ENCODE measurements at places on chromosomes 7 and 10.

GRCh38 chr7:69654381-69654780 lies 56.1 kb downstream of the AUTS2 start:
- no peak for DNase-seq

DNA sequence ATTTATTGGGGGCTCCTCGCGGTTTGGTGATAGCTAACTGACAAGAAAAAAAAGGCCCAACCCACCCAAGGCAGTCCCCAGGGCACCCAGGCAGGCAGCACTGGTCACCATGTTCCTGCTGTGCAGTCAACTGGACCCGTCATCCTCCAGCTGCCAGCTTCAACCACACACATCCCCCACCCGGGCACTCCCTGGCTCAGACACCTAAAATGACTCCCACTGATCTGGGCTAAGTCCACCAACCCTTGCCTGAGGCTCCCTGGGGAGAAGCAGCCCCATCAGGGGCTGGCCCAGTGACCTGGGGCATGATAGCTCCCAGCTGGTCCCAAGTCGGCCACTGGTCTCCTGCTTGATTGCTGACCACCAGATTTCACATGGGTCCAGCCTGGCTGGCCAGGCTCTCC lies 161.8 kb downstream of the NRF1 start:
- DNase-seq, result peak; percentile 37

- DNase-seq, result no peak
Measured at GRCh38 chr7:98162758-98163157, 48.5 kb upstream of the BHLHA15 start.

- no peak for DNase-seq
Measured at GRCh38 chr10:86795353-86795752, 38.9 kb downstream of the BMPR1A start.

DNA sequence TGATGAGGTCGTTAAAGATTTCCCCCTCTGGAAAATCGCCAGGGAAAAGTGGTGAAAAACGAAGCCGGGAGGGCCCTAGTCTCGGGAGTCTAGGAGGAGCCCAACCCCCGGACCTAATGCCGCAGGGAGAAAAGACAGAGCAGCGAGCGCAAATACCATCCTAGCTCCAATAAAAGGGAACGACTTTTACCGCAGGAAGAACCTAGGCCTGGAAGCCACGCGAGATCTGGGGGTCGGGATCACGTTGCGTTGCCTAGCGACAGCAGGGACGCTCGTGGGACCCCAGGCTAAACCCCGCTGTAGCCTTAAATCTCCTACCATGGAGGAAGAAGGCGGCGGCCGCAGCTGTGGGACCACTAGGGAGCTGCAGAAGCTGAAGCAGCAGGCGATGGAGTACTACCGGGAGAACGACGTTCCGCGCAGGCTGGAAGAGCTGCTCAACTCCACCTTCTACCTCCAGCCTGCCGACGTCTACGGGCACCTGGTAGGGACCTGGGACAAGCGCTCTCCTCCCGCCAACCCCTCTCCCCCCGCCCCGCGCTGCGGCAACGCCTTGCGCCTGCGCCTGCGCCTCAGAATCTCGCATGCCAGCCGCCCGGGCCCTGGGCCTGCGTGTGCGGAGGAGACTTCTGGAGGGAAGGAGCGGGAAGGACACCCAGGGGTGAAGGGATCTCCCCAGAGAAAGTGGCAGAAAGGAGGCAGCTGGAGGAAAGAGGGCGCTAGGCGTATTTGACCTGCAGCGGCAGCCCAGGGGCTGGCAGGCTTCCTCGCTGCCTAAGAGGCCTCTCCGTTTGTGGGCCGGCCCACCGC lies at the start of gene ENO4:
TSS of gene ENO4 (plus strand) at position 252 of the 810 bp plus-strand sequence. CDS start at position 320, 68 bp downstream.
- no peak for DNase-seq

GRCh38 chr7:21965291-21965690 lies 19.6 kb upstream of the CDCA7L start:
- DNase-seq, result no peak

DNA sequence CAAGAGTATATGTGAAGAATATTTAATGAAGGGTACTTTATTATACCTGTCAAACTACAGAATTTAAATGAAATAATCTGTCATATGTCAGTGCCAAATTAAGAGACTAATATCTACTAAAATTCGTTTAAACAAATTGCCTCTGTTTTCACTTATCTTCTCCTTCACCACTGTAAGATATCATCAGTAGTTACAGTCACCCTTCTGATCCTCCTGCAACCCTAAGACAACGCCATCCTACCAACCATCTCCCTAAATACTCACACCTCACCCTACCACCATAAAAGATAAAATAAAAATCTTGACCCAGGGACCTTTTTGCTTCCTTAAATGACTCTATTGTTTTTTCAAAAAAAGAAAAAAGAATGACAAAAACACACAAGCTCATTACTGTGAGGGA lies 20.8 kb downstream of the EZH2 start:
- no peak for DNase-seq

DNA sequence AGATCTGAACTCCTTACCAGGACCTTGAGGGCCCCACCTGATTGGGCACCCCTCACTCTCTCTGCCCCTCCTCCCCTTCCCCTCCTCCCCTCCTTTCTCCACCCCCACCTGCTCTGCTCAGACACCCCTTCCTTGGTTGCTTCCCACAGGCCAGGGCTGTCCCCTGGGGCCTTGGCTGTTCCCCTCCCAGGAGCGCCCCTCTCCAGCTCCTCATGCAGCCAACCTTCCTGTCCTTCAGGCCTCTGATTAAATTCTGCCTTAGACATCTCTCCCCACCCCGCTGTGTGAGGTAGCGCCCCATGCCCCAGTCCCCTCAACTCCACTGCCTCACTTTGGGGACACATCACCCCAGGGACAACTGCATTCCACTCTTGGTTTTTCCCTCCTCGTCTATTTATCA lies 32.4 kb downstream of the HTRA1 start:
- no peak for DNase-seq

DNA sequence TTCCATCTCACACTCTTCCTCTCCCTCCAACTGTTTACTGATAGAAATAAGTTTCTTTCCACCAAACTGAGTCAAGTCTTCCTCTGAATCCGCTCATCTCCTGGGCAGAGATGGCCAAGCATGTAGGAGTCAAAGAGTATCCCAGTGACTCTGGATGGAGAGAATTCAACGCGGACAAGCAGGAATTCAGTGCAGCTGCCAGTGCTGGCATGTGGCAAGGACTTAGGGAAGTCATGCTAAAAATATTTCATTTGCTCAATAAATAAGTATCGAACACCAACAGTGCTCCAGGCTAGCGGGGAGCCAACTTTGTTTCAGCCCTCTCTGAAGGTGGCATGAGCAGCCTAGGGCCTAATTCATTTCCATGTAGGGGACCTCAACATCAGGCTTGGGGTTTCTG lies 351.6 kb upstream of the ZMIZ1 start:
- no peak for DNase-seq

DNA sequence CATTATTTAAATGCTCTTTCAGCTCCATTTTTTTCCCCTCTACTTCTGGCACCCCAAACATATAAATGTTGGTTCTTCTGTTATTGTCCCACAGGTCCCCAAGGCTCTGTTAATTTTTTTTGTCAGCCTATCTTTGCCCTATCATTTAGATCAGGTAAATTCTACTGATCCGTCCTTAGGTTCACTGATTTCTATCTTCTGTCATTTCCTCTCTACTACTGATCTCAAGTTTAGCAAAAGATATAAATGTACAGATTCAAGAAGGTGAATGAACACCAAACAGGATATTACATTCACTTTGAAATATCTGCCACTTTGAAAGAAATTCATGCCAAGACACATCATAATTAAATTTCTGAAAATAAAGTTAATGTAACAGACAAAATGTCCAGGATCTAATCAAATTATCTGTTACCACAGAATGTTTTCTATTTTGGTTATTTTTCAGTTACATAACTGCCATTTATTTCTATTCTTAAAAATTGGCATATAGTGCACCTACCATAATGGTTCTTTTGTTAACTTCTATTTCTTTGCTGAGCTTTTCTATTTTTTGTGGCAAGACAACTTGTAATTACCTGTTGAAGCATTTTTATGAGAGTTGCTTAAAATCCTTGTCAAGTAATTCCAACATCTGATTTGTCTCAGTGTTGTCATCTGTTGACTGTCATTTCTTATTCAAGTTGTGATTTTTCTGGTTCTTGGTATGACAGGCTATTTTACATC lies 12.1 kb upstream of the CUBN start:
- no peak for DNase-seq

DNA sequence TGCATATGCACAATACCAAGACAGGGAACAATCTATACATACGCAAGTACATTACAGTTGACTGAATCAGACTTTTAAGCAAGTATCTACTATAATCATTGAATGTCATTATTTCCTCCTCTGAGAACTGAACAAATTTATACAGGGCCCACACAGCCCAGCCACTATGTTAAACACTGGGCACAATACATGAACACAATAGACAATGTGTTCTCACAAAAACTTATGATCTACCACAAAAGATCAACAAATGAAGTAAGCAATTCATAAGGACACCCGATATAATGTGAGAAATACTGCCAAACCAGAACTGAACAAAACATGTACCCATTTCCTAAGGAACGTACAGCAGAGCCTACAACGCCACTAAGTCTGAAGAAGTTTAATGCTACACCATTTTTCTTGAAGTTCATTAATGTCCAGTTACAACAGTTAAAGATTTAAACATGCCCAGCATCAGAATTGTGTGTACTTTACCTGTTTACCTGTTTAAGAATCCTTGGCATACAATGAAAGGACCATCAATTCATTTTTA lies 31.5 kb downstream of the SHTN1 start:
- no peak for DNase-seq

DNA sequence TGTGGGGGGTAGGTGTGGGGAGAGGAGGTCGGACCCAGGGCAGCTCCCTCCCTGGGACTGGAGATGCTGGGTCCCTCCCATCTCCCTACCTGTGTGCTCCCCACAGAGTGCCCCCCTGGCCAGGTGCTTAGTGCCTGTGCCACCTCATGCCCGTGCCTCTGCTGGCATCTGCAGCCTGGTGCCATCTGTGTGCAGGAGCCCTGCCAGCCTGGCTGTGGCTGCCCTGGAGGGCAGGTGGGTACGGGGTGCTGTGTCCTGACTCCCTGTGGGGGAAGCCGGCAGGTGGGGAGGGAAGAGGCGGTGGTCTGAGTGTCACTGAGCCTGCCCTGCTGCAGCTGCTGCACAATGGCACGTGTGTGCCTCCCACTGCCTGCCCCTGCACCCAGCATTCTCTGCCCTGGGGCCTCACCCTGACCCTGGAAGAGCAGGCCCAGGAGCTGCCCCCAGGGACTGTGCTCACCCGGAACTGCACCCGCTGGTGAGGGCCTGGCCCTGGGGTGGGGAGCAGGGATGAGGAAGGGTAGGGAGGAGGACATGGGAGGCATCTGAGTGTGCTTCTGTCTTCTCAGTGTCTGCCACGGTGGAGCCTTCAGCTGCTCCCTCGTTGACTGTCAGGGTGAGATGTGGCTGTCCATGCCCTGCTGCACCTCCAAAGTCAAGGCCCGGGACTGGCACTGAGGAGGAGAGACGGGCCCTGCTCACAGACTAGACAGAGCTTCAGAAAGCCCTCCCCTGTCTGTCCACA lies 11.7 kb upstream of the ZNF862 start:
- no peak for DNase-seq

- no peak for DNase-seq
Measured at GRCh38 chr7:22013711-22014110, 68.0 kb upstream of the CDCA7L start.

GRCh38 chr10:49081547-49082275 lies 33.6 kb downstream of the VSTM4 start:
- DNase-seq, result no peak

DNA sequence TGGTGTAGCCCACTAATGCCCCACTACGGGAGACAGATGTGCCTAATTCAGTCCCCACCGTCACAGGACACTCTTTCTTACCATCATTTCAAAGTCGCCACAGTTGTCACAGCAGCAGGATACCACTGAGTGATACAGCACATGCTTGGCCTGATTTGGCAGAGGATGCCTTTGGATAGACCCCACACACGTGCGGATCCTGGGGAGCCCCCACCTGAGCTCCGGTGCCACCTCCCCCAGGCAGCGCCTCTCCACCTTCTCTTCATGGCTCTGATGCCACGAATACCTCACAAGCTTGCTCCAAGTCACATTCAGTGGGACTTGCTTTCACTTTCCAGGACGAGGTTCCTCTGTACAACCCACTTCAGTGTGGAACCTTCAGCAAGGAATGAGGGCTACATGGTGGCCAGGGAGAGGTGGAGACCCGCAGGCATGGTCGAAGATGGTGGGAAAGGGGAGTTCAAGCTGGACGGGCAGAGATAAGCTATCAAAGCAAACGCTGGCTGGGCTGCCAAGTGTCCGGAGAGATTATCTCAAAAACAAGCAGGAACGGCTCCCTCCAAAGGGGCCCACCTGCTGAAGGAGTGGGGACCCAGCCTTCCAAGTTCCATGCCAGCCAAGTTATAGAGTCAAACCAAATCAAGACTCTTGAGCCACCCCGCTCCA lies 107.4 kb downstream of the ZRANB1 start:
- no peak for DNase-seq

GRCh38 chr7:12062062-12062461 lies 149.0 kb upstream of the TMEM106B start:
- no peak for DNase-seq

DNA sequence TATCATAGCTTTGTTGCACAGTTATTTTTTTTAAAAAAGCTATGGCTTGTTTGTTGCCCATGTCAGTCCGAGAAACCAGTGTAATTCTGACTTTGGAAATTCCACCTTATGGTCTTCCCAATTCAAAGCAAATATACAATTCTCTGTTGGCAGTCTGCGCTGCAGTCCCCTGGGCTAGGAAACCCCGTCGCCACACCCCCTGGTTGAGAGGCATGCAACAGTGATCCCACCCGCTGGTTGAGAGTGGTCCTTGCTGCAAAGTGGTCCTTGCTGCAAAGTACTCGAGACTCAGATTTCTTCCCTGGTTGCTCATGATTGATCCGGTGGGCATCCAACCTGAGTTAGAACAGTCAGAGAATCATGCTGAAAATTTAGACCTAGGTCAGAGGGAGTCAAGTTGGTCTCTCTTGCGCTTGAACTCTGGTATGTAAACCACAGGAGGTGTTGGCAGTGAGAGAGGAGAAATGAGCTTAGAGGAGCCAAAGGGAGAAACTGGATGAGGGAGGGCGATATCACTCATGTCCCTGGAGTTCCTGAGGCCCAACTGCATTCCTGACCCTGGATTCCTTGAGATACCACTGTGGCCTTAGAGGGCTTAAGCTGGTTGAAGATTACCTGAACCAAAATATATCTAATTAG lies 45.0 kb upstream of the STK17A start:
- DNase-seq, result no peak

GRCh38 chr7:125424721-125425120 lies 495.1 kb upstream of the POT1 start:
- no peak for DNase-seq

- no peak for DNase-seq
Measured at GRCh38 chr7:2928613-2929311, 84.7 kb upstream of the GNA12 start.

GRCh38 chr7:35374858-35375257 lies 121.0 kb upstream of the TBX20 start:
- DNase-seq, result no peak

GRCh38 chr7:4849390-4849789 lies 12.4 kb downstream of the PAPOLB start:
- no peak for DNase-seq
